ENCODE measurements at places on chromosomes 4 and X. TPM values are rescaled to one million over a fixed set of nuclear protein-coding genes. Genes with fewer than 3 reads are reported as not detected.

ARHGEF38 gene
- total RNA-seq = not detected

NWD2 gene
- not detected for total RNA-seq

ERCC6L gene
- total RNA-seq = 7.9 TPM

ZNF718 gene
- total RNA-seq = 5.1 TPM

ZNF275 gene
- total RNA-seq = 8.1 TPM

RASSF6 gene
- under 0.01 TPM for total RNA-seq
